ENCODE measurements at places on chromosomes 5 and 9.

GRCh38 chr9:98087420-98088354, 31.2 kb downstream of the NANS start:
- DNase-seq, result no peak

GRCh38 chr9:134356496-134357470, 30.5 kb downstream of the RXRA start:
- DNase-seq, result no peak

- peak; percentile 37 for DNase-seq
Observed at GRCh38 chr5:140145818-140146522, 20.2 kb downstream of the IGIP start.

DNA sequence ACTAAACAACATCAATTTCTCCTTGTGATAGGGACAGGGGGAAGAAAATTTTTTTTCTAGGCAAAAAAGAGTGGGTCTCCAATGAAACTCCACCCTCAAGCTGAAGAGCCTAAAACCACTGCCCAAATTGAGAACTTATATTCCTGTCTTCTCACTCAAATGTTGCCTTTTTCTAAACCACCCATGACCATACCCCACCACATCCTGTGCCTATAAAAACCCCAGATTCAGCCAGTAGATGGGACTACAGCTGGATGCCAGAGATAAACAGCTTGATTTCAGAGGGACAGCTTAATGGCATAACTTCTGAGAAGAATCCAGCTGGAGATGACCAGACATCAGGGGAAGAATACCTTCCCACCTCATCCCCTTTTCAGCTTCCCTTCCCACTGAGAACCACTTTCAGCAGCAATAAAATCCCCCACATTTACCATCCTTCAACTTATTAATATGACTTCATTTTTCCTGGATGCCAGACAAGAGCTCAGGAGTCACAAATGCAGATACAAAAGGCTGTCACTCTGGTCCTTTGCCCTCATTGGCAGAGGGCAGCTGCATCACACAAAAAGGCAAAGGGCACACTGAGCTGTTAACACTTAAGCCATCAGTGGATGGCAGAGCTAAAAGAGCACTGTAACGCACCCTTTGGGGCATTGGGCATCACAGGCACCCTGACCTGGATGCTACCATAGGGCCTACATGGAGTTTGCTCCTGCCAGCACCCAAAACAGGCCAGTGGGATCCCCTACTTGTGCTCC, 972.5 kb upstream of the CTNND2 start:
- no peak for DNase-seq

DNA sequence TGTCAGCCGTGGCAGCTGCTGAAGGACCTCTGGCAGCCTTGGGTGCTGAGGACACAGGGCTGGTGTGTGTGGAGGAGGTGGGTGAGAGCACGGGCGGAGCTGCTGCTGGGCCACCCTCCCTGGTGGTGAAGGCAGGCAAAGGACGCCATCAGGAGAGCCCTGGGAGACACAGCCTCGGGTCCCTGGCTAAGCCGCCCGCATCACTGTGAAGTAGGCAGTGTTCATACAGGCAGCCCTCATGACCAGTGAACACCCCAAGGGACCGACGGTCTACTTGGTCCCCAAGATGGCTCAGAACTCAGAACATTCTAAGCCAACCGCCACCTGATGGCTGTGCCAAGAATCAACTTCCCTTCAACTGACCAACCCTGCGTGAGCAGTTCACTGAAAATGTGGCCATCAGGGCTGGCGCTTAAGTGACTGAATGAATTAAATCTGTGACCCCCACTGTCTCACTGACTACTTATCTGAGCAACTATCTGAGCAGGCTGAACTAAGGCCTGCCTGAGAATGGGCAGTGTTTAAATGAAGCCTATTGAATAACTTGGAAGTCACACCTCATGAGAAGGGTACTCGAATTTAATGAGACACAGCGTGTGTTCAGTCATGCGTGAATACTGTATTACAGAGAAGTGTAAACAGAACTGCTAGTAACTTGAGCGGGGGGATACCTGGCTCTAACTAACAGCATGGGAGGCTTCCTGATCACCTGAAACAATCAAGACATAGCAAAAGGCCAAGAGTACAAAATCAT, 54.7 kb upstream of the SIMC1 start:
- DNase-seq, result no peak

- DNase-seq, result no peak
Observed at GRCh38 chr9:124621371-124622328, 114.5 kb upstream of the NR5A1 start.

- no peak for DNase-seq
Observed at GRCh38 chr9:36154331-36154952, 14.7 kb upstream of the CCIN start.

- DNase-seq, result no peak
Observed at GRCh38 chr5:171710451-171711024, 75.1 kb upstream of the SMIM23 start.

- DNase-seq, result no peak
Observed at GRCh38 chr5:148427370-148428042, 43.7 kb downstream of the FBXO38 start.

DNA sequence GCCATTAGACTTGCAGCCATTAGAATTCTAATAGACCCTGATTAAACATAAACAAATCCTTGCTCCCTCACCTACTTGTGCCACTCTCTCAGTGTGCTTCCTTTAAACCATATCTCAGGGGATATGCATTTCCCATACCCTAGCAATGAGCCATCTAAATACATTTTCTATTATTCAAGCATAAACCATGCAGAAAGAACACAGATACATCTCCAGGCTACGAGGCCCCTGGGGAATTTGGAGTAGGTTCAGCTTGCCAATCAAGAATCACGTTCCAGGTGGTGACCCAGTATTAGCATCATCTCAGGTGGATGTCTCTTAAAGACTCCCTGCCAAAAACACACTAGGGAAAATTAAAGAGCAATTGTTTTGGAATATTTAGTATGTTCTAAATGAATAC, 93.0 kb upstream of the CCL21 start:
- DNase-seq, result no peak

Data from effector CD4-positive, alpha-beta T cell (primary cell).